ENCODE measurements at places on chromosomes 16 and 17.

DNA sequence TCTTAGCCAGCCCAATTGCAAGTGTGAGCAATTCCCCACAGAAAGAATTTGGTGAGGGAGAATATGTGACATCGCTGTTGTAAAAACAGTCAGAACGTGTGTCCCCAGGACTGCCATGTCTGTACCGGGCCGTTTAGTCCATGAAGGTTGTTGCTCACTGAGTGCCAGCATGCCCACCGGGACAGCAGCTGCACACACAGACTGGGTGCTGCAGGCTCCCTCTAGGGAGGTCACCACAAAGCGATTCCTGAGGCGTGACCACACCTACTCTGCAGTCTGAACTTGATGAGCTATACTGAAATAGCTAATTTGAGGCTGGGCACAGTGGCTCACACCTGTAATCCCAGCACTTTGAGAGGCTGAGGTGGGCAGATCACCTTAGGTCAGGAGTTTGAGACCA, 44.1 kb upstream of the ADORA2B start:
- no peak for DNase-seq

- no peak for DNase-seq
These were observed 5.1 kb downstream of the ATP2A1 start for GRCh38 chr16:28883221-28883996.

DNA sequence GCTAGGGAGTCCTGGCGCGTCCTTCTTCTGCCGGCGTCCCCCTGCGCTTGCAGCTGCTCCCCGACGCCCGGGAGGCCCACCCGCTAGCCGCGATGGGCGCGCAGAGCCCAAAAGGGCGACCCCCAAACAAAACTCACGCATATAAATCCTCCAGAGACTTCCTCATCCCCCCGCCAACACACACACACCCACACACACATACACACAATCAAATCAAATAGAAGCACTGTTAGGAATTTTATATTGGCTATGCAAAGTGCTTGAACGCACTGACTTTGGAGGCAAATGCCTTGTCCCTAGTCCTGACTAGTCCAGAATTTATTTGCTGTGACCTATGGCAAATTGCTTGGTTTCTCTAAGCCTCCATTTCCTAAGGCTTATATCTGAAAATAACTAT, 23.8 kb upstream of the CRYM start:
- no peak for DNase-seq

DNA sequence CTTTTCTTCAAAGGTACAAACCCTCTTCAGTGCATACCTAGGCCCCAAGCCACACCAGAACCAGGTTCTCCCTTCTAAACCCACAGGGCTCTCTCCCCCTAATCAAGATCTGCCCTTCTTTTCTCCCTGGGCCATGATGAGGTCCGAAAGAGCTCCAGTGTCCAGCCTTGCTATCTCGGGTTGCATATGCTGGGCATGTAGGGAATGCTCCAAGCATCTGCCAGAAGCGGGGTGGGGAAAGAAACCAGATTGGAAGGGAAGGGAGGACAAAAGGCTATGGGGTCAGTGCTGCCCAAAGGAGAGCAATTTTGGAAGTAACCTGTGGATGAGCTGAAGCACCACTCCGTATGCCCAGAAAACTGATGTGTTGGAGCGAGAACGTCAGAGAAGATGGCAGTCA, 2.3 kb downstream of the CTDNEP1 start:
- no peak for DNase-seq

Measured in mesothelial cell of epicardium (in vitro differentiated cells).